ENCODE measurements at places on chromosomes 16 and 17. TPM values are rescaled to one million over a fixed set of nuclear protein-coding genes. Genes with fewer than 3 reads are reported as not detected.
A peak's percentile ranks its signal among the peaks of the same experiment; 100 is the strongest.

DNA sequence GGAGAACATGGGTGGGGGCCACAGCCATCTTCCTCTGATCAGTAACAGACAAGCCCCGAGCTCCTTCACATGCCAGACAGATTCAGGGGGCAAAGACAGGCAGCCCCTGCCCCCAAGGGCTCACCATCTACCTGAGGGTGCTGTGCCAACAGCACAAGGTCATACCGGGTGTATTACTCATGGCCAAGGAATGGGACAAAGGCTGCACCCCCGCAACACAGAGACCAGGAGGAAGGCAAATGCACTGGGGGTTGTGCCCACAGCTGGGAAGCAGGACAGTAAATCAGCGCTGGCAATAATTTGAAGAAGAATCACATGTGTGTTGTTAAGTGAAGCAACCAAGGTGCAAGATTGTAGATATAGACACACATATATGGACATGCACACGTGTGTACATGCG lies 137.1 kb downstream of the C16orf95 start:
- DNase-seq: no peak

DNA sequence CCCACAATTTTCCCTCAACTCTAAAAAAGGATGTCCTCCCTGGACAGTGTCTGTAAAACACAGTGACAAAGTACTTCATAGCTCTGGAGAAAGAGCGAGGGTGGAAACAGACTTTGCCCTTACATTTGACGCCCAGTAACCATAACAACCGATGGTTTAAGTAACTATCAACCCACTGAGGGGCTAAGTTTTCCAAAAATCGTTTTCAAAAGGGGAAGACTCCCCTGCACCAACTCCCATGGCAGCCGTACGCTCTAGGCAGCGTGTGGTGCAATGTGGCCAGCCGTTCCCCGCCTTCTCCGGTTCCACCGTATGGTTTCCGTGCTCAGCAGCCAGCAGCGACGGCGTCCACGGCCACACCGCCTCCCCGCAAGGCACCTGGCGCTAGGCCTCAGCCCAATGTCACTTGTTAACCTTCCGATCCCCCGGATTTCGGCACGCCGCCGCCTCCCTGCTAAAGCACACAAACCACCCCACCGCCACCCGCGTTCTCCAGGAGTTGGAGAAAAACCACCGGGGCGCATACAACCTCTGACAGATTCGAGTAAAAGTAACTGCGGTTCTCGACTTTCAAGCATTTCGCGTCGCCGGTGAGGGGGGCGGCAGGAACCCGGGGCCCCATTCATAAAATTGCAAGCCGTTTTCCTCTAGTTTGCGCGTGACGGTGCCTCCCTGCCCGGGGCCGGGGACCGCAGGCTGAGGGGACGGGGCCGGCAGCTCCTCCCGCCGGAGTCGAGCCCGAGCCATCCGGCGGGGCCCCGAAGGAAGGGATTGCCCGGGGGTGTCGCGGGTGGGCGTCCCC lies 661 bp downstream of the TEX2 start:
- DNase-seq: no peak

- DNase-seq: no peak
Observed at GRCh38 chr17:7789131-7789530, 44.9 kb upstream of the KDM6B start.

DNA sequence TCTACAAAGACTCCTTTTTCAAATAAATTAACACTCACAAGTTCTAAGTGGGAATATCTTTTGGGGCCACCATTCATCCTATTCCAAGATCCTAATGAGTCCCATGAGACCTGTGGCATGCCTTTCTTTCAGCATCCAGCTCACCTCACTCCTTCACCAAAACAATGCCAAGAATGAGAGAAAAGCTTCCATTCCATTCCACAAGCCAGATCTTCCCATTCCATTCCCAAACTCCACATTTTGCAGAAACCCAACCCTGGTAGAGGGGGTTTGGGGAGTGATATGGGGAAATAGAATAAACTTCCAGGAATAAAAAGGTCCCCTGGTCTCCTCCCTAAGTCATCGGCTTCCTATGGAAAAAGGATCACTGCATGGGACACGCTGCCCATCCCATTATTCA lies 392.2 kb downstream of the NPIPA8 start:
- no peak for DNase-seq

DNA sequence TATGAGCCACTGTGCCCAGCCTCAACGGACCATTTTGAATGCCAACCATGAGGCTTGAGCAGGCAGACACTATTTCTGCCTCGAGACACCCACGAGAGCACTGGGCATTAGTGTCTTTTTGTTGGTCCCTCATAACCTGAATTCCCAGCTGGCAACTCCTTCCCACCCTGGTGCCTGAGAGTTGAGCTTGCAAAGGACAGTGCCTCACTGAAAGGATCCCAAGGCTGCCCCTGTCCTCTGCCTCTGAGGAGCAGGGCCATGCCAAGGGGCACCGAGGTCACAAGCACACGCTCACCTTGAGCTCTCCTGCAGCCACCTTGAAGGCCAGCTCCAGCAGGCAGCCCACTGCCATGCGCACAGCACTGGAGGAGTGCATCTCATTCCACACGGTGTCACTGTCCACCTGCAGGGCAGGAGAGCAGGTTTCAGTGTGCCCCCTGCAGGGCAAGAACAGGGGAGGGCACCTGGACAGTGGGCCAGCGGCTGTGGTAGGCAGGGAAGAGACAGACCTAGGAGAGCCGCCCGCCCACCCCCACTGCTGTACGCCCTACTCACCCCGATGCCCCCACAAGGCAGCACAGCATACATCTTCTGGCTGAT lies 12.8 kb downstream of the G6PC3 start:
- DNase-seq: no peak

- no peak for DNase-seq
Observed at GRCh38 chr16:68920349-68920748, 77.0 kb downstream of the TANGO6 start.

DNA sequence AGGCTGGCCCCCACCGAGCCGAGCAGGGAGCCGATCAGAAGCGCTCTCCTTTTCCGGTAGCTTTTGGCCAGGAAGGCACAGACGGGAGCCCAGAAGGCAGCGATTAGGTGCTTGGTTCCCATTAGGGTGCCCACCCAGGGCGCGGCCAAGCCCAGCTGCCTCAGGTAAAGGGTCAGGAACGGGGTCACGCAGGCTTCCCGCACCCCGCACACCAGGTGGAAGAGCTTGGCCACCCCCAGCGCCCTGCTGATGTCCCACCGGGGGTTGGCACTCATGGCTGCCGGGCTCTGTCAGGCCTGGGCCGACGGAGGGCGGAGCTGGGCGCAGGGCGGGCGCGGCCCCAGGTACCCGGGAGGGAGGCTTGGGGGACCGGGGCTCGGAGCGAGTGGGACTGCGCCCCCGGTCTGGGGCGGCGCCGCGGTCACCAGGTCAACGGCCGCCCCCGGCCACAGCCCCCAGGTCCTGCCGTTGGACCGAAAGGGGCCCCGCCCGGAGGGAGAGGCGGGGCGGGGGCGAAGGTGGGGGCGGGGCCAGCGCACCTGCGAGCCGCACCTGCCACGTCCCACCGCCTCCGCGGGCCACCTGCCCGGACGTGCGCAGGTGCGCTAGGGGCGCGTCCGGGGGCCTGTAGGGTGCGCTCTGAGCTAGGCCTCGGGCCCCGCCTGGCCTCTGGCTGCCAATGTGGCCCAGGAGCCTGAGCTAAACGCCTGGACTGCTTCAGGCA lies at the start of gene MFSD6L:
Gene MFSD6L, minus strand, starts transcription at position 520 of the 724 bp plus-strand sequence. Its CDS starts 245 bp downstream, at position 275.
- peak; percentile 24 for DNase-seq

GRCh38 chr17:78718575-78719208 lies 63.4 kb downstream of the CYTH1 start:
- DNase-seq: no peak

- DNase-seq: peak; percentile 20
Observed at GRCh38 chr17:38352245-38353085, 821 bp downstream of the SOCS7 start.

DBNDD1 gene
- polyA plus RNA-seq: 8.9 TPM

ZNF750 gene
- 0.53 TPM for polyA plus RNA-seq

CMTM1 gene
- polyA plus RNA-seq: 10.8 TPM

PPL gene
- polyA plus RNA-seq: 29.1 TPM

NME1 gene
- polyA plus RNA-seq: 49.3 TPM
